ENCODE measurements at places on chromosomes 13 and 19.

GRCh38 chr13:88294368-88294767 lies 623.2 kb downstream of the SLITRK5 start:
- DNase-seq = no peak

DNA sequence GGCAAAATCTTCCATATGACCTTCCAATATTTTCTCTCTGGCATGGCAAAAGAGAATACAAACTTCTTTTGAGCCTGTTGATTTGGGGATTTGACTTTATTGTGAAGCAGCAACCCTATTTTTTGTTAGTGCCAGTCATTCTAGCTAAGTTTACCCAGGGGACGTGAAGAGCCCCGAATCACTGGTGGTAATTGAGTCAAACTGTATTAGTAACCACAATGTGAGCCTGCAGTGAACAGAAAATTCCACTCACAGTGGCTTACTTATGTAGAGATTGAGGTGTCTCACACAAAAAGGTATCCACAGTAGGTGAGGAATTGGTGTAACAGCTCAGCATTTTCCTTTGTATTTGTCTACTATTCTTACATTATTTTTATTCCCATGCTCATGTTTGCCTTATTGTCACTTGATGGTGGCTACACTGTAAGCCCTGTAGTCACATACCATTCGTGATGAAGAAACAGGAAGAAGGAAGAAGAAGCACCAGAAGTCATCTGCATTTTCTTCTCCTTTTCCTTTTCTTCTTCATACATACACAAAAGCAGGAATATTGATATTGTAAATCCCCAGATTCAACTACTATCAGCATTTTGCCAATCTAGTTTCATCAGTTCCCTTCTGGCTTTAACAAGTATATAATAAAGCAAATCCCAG lies 33.3 kb upstream of the MYCBP2 start:
- no peak for DNase-seq

- DNase-seq = no peak
These were observed 2660.1 kb upstream of the PCDH20 start for GRCh38 chr13:64075543-64076271.

DNA sequence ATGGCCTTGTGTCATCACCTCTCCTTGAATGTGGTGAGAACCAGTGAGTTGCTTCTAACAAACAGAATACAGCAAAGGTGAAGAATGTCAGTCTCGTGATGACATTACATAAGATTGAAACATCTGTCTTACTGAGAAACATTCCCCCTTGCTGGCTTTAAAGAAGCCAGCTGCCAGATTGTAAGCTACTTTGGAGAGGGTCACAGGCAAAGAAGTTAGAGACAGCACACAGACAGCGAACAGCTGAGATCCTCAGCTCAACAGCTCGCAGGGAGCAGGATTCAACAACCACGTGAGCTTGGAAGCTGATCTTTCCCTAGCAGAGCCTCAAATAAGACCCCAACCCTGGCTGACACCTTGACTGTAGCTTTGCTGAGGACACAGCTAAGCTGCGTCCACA lies 367.9 kb downstream of the LIG4 start:
- DNase-seq = no peak
